ENCODE measurements at places on chromosomes 4 and X.

DNA sequence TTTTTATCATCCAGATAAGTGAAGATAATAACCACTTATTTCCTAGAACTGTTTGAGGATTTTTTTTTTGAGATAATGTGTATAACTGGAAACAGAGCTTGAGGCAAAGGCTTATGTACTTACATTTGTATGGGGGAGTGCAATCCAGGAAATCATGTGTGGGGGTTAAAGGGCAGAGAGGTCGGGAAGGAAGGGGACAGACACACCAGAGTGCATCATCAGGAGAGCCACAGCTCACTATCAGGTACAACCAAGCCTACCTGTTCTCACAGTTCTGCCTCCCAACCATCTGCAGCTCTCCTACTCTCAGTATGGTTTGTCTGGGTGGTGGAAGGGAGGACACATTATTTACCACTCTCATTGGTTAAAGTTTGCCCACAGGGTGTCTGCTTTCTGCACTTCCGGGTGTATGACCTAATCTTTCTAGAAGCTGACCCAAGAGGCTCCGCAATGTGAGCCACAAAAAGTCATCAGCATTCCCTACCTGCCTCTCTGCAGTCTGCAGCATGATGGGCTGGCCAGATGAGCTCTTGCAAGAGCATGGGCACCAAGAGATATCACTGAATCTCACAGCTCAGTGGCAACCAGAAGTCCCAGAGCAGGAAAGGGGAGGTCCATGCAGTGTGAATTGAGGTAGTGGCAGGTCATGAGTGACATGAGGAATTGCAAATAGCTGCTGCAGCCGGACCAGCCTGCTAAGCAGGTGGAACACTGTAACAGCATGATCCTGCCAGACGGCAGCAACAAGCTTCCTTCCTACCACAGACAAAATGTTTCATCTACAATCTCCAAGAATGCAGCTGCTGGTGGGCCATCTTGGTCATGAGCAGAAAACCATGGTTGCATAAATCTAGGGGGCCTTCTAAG is 36.9 kb upstream of the SPRY1 start:
- no peak for DNase-seq

GRCh38 chr4:40228497-40229365 is 31.9 kb downstream of the RHOH start:
- DNase-seq, result no peak

DNA sequence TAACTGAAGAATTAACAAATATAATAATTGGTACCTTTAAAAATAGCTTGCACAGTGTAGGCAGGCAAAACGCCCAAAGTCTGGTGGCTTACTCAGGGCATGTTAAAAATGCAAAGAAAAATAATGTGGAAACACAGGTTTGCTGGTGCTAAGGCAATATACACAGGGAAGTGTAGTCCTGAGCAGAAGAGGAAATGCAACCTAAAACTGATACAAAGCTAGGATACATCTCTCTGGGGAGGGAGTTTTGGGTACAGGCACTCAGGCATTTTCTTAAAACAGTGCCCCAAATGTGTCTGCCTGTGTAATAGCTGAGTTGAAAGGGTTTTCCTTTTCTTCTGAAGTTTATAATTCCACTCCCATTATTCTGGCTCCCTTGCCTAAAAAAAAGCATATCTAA is 47.4 kb downstream of the TMPRSS11E start:
- DNase-seq, result no peak

GRCh38 chrX:70437921-70438665 is 6.5 kb upstream of the DLG3 start:
- DNase-seq, result no peak

DNA sequence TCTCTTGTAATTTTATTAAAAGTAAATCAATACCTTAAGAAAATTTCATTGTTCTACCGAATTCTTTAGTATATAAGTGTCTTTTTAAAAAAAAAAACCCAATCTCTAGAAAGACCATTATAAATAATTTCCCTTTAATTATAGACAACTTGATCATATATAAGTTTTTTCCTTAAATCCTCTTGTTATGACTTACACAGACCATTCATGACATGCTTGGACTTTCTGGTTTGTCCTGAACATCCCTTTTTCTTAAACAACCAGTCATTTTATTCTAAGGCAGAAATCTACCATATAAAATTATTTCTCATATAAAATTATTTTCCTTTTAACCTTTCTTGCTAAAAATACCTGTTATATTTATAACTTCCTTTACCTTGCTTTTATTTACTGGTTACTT is 15.4 kb upstream of the FHDC1 start:
- DNase-seq, result no peak

GRCh38 chr4:31125496-31125895 is 405.3 kb downstream of the PCDH7 start:
- DNase-seq, result no peak

GRCh38 chr4:98474408-98474844 is 184.0 kb downstream of the TSPAN5 start:
- no peak for DNase-seq

- DNase-seq, result no peak
These were observed 153.7 kb upstream of the BMP3 start for GRCh38 chr4:80876810-80877209.
